ENCODE measurements at places on chromosomes 12 and 14.

DNA sequence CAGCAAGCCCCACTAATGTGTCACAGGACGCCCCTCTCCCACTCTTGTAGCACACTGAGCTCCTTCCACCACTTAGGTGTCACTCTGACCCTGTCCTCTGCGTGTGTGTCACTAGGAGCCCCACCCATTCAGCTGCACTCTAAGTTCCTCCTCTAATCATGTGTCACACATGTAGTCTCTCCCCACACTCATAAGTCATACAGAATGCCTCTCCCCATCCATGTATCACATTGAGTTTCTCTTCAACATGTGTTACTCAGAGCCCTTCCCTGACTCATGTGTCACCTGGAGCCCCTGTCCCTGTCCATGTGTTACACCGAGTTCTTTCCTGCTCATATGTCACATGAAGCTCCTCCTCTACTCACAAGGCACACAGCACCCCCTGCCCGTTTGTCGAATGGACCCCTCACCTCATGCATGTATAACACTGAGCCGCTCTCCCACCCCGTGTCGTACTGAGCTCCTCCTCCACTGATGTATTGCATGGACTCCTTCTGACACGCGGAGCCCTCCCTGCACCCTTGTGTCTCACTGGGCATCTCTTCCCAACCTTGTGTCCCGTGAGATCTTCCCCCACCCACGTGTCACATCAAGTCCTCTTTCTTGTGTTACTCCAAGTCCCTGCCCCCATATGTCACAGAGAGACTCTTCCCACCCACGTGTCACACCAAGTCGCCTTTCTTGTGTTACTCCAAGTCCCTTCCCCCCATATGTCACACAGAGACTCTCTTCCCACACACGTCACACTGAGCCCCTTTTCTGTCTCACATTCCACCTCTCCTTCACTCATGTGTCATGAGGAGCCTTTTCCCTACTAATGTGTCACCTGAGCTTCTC lies 31.0 kb downstream of the RTL1 start:
- DNase-seq: peak; percentile 10

DNA sequence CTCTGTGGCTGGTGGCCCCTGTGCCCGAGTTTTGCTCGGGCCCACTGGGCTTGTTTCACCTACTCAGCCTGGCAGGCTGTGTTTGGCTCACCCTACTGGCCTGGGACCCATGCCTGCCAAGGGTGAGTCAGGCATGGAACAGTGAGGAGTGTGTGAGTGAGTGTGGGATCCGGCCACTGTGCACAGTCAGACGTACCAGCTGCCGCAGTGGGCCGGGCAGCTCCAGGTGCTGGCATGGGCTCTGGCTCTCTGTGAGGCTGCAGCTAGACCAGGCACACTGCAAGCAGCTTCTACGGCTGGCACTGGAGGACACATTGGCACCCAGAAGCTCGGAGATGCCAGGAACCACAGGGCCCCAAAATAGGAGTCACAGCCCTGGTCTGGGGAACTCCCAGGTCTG lies 40.6 kb downstream of the HSD17B6 start:
- DNase-seq: no peak

DNA sequence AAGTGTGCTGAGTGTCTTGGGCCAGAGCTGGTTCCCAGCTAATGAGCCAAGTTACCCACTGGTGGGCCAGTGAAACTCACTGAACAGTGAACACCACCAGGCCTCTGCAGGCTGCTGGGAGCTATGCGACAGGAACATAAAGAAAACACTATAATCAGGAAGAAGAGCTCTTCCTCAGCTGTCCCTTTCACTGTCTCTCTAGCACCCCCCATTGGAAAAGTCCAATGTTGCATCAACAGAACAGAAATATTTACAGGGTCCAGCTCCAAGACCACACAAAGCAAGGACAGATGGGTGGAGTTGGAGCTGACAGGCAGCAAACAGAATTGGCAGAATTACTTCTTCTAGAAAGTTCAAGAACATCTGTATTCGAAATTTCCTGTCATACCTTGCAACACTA lies 903.6 kb upstream of the TMEM132C start:
- DNase-seq: no peak

DNA sequence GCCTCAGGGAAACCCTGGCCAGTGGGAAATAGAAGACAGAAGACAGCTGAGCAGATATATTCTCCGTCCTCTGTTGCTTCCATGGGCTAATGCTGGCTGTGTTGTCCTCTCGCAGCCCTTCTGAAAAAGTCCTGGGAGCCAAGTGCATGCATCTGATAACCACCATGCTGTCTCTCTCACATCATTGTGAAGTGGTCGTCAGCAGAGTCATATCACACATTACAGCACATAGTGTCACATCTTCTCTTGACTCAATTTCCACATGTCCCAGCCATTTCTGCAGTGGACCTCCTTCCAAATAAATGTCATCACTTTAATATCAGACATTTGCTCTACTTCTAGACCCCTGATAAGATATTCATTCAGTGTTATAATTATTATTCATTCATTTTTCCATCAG lies 3.8 kb downstream of the TAS2R20 start:
- no peak for DNase-seq

- no peak for DNase-seq
Measured at GRCh38 chr12:79692860-79693577, 2.3 kb upstream of the PAWR start.

- no peak for DNase-seq
Measured at GRCh38 chr14:54776361-54777001, 126.1 kb downstream of the GCH1 start.

GRCh38 chr12:55743406-55744339 lies 751 bp downstream of the GDF11 start:
- no peak for DNase-seq

GRCh38 chr14:87745507-87746118 lies 247.4 kb downstream of the GALC start:
- no peak for DNase-seq

GRCh38 chr12:48817873-48818830 lies at the start of gene CACNB3:
Gene CACNB3 (plus strand): TSS chr12:48818496. CDS start chr12:48818930, 434 bp downstream.
- DNase-seq: no peak

- DNase-seq: no peak
Measured at GRCh38 chr12:123058481-123058880, 78.0 kb downstream of the ARL6IP4 start.

DNA sequence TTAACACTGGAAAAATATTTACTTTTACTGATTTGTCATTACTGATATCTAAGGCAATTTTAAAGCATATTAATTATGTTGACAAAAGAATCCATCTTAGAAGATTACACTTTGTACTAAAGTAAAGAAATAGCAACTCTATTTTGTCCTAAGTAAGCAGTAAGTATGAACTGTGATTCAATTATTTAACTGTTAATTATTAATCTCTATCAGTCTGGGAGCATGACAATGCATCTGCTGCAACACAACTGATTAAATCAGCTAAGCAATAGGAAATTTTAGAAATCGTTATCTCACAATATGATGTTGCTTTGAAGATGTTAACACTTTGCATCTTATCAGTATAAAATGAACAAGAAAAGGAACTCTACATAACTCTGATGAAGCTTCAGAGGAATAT lies 172.3 kb downstream of the DPY19L2 start:
- DNase-seq: no peak

- DNase-seq: no peak
Measured at GRCh38 chr12:117030187-117030900, 68.9 kb downstream of the TESC start.

- DNase-seq: no peak
Measured at GRCh38 chr14:55884819-55885218, 233.4 kb upstream of the PELI2 start.

DNA sequence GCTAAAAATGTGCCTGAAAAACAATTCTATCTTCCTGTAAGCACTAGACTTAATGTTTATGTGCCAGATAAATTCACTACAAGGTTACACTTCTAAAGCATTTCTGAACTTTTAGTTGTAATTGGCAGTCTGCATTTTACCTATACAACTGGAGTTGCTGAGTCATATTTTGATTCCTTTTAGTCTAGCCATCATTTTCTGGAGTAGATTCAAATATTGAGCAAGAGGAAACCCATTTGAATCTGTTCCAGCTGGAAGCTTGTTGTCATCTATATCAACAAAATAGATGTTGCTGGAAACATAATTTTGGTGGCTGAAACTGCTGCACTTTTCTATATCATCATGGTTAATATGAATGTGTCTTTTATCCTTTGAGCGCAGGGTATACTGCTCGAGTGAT lies 122.2 kb upstream of the CCDC175 start:
- DNase-seq: no peak

DNA sequence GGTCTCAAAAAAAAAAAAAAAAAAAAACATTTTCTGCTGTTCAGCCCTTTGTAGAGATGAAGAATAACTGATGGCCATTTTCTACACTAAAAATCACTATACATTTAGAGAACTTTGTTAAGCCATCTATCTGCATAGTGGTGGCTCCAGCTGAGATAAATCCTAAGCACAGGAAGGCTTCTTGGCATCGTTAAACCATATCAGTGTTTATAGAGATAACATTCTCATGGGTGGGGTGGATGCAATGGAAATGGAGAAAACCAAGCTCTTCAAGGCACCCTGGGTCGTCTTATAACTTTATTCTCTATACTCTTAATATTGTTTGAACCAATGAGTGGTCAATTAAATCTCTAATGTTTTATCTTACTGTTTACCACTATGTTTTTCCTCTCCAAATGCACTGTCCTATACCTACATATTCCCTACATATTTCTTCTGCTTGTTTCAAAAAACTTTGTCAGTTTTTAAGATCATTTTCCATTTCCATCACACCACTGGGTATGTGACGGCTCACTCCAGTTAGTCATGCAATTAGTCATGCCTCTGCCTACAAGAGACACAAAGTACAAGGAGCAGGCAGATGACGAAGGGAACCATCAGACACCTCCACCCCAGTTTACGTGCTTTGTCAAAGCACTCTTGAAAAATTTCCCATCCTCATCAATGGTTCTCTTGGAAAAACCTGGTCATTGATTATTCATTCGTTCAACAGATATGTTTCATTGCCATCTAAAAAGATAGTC lies 119.3 kb upstream of the OVCH1 start:
- DNase-seq: peak; percentile 85

- DNase-seq: no peak
Measured at GRCh38 chr14:53953002-53953827, 3.4 kb downstream of the BMP4 start.

DNA sequence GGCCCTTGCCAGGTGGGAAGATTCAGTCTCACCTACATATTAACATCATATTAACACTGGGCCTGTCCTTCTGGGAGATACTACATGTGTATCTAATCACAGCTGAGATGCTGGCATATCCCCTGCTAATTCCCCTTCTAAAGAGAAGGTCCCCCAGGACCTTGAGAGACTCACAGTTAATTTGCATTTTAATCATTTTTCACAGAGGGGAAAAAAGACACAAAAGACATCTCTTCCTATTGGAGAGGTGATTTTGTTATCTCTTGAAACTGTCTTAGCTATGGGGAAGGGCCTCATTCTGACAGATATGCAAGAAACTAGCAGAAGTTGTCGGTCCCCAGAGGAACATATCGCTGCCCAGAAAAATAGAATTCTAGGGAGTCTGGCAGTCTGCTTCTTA lies 7.5 kb downstream of the C14orf132 start:
- no peak for DNase-seq

DNA sequence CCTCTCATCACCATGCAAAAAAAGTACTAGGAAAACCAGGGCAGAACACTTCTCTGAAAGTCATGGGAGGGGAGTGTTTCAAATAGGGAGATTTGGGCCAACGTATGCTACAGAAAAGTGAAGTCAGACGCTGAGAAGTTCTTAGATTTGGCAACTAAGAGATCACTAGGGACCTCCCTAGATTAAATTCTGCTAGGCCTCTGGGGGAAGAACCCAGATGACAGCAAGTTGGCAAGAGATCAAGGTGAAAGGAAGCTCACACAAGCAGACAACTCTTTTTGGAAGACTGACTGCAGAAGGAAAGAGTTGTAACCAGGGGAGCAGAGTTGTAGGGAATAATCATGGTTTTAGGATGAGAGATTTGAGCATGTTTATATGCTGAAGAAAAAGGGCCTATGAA lies 20.7 kb downstream of the IQSEC3 start:
- DNase-seq: no peak

All from non-pigmented ciliary epithelial cell (primary cell).